ENCODE measurements at places on chromosomes 4 and X.

- no peak for DNase-seq
Observed at GRCh38 chr4:152680988-152681603, 1.3 kb upstream of the TMEM154 start.

GRCh38 chrX:68284281-68284904, 148.9 kb downstream of the OPHN1 start:
- DNase-seq: no peak

GRCh38 chr4:122500852-122501501, 44.5 kb upstream of the IL2 start:
- DNase-seq: no peak

DNA sequence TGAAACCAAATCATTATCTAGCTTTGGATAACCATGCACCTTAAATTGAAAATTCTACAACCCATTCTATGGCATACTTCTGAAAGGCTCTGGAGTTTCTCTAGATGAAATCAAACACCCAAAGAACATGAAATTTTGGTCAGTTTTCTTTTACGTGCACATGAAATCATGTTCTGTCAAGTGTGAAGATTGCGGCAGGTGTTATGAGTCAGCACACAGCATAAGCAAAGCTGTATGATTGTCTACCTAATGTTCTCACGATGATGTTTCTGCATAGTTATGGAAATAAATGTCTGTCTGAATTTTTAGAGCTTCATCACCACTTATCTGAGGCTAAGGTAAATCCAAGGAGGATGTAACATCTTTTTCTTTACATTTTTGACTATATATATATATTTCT, 495.3 kb downstream of the IL1RAPL1 start:
- no peak for DNase-seq

- DNase-seq: no peak
Observed at GRCh38 chr4:7941965-7942496, 2.4 kb upstream of the AFAP1 start.

GRCh38 chr4:15366721-15367120, 61.1 kb upstream of the C1QTNF7 start:
- no peak for DNase-seq

DNA sequence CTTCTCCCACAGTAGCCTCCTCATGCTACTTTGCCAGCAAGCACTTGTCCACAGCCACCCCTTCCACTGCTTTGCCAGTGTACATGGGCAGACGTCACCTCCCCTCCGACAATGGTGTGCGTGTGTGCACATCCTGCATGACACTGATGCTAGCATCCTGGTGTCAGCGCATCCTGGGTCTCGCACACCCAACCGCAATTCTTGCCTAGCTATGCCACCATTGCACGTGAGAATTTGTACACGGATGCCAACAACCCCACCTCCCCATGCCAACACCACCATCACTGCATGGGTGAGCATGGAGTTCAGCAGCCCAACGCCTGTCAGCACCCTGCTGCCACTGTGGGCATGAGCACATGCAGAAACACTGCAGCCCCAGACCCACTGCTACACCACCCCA, 550.0 kb downstream of the STPG2 start:
- DNase-seq: peak; percentile 62

- no peak for DNase-seq
Observed at GRCh38 chrX:153441981-153442380, 3.9 kb downstream of the TREX2 start.

GRCh38 chr4:184355111-184355604, 119.2 kb downstream of the IRF2 start:
- no peak for DNase-seq

GRCh38 chr4:6967846-6968340, 58.3 kb downstream of the TBC1D14 start:
- DNase-seq: no peak

- DNase-seq: no peak
Observed at GRCh38 chr4:98536631-98537030, 121.8 kb downstream of the TSPAN5 start.

DNA sequence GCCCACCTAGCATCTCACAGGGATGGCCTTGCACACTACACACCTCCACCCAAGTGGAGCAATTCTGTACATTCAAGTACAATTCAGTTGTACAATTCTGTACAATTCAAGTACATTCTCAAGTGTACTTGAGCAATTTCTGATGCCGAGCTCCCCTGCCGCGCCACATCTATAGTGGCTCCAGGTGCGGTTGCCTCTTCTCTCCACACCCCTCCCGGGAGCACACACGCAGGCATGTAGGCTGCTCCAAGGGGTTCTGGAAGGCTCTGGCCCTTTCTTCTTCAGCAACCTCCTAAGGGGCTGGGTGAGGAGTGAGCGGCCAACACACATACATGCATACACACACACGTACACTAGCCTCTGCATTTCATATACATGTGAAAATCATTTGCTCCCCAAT, 18.9 kb upstream of the DUSP9 start:
- DNase-seq: no peak

GRCh38 chr4:183912585-183912984, 7.5 kb downstream of the STOX2 start:
- no peak for DNase-seq

GRCh38 chr4:78057135-78057599, at the start of gene FRAS1:
Gene FRAS1 (plus strand): TSS chr4:78057323. CDS start chr4:78058010, 687 bp downstream.
- peak; percentile 86 for DNase-seq

DNA sequence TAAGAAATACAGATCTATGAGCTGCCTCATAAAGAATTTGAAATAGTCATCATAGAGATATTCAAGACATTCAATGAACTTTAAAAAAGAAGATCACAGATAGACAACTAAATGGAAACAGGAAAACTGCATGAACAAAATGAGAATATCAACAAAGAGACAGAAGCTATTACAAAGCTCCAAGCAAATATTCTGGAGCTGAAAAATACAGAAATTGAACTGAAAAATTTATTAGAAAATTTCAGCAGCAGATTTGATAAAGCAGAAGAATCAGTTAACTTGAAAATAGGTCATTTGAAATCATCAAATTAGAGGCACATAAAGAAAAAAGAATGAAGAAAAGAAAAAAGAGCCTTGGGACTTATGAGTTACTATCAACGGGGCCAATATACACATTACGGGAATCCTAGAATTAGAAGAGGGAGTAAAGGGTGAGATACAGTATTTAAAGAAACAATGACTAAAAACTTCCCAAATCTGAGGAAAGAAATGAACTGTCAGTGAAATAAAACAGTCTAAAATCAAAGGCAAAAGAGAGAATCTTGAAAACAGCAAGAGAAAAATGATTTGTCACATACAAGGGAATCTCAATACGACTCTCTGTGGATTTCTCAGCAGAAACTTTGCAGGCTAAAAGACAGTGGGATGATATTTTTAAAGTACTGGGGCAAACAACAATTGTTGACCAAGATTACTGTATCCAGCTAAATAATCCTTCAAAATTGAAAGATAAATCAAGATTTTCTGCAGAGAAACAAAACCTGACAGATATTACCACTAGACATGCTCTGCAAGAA, 641.6 kb downstream of the ANKRD50 start:
- no peak for DNase-seq

DNA sequence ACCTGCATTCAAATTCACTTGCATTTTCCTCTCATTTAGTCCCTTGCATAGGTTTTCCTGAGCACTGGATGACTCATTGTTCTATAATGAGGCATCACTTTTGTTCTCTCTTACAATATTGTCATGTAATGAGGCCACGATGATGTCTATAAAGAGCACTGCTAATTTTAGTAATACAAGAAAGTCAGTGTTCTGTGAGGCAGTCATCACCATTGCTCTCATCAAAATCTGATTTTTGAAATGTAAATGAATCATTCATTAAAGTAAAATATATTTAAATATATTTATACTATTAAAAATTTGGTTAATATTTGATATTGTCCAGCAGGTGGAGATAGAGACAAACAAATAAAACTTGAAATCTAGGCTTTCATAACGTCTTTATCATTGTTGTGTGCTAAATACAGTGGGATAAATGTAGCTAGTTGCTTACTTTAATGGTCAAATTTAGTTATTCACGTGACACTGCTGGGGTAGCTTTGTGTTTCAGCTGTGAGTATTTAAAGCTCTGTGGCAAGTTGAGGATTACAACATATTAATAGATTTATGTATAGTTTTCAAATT, 15.4 kb downstream of the HMGB2 start:
- DNase-seq: no peak

- DNase-seq: no peak
Observed at GRCh38 chr4:148091896-148092295, 350.3 kb downstream of the NR3C2 start.

DNA sequence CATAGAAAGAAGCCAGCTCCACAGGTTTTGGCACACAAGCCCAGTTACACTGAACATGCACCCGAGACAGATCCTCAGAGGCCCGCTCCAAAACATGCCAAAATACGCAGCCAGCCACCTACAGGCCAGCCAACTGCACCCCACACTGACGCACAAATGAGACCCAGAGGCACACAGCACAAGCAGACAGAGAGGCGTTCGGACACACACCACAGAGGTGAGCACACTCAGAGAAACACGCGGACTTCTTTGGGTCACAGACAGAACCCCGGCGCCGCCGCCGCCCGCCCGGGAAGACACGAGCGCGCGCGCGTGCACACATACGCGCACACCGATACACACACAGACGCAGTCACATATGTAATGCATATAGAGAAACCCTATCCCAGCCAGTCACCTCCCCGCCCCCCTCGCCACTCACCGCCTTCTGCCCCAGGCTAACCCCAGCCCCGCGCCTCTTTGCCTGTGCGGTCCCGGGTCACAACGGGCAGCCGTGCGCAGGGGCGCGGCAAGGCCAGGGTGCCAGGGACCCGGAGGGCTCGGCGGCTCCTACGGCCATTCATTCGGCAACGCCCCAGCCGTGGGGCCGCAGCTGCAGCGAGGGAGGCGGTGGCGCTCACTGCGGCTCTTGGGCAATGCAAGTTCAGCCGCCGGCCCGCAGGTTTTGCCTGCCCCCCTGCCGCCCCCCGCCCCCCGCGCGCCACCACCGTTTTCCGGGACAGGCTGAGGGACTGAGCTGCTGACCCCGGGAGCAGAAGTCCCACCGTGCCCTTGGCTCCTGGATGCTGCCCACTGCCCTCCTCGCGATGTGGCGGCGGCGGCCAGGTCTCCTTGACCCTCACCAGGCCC, 553 bp downstream of the SEPTIN6 start:
- no peak for DNase-seq
